Activated CD8-positive, alpha-beta memory T cell treated with anti-CD3 and anti-CD28 coated beads for 4 hours (primary cell): ENCODE measurements at places on chromosomes 4 and X.

GRCh38 chr4:165844161-165844560 lies 28.9 kb upstream of the TLL1 start:
- DNase-seq: no peak

DNA sequence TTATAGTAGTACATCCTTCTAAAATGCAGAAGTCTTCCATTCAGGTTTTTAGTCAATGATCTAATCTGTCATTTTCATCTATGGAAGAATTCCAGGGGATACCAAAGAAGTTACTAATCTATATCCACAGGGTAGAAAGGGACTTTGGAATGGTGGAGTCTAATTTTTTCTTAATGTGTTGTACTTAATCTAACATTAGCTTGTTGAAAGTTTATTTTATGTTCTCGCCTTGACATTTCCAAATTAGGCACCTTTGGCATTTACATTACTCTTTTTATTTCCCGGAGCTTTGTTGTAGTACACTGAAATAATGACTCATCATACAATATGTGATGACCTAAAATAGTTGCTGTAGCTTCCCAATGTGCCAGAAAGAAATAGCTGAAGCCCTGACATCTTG lies 91.5 kb downstream of the HTR2C start:
- DNase-seq: no peak

DNA sequence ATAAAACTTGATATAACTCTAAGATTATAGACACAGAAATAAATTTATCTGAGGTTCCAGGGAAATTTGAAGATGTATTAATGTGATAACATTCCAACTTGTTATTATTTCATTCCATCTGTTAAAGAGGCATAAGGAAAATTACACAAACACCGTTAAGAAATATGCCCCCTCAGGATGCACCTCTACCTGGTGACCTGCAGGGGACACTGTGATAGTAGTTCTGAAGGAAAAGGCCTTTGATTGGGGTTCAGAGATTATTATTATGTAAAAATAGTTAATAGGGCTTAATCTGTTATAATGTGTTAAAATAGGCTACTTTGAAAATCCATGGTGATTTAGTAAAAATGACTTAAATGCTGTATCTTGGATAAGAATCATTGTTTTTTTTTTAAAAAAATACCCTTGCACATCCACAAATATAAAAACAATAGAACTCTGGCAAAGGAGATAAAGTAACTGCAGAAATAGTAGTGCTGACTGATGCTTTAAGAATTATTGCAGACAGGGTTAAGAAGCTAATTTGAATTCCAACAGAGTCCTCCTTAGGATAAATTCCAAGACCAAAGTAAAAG lies 6.1 kb upstream of the ABRAXAS1 start:
- no peak for DNase-seq

GRCh38 chrX:154417157-154417556 lies 5.8 kb downstream of the TAFAZZIN start:
- no peak for DNase-seq

GRCh38 chr4:107017443-107018343 lies 18.4 kb downstream of the DKK2 start:
- no peak for DNase-seq

DNA sequence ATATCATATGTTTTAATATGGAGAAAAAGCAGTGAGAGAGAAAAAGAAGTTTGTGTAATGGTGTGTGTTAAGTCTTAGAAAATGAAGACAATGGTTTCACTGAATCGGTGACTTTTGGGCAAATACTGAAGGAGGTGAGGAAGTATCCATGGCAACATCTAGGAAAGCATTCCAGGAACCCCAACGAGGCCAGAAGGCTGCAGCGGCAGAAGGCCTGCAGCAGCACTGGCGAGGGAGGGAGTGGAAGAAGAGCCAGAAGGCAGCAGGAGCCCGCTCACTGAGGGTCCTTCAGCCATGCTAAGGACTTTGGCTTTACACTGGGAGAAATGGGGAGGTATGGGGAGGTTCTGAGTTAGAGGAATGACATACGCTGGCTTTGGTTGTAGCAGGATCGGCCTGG lies 26.8 kb downstream of the COQ2 start:
- no peak for DNase-seq

- no peak for DNase-seq
These were observed 41.1 kb downstream of the GPM6B start for GRCh38 chrX:13775837-13776236.

DNA sequence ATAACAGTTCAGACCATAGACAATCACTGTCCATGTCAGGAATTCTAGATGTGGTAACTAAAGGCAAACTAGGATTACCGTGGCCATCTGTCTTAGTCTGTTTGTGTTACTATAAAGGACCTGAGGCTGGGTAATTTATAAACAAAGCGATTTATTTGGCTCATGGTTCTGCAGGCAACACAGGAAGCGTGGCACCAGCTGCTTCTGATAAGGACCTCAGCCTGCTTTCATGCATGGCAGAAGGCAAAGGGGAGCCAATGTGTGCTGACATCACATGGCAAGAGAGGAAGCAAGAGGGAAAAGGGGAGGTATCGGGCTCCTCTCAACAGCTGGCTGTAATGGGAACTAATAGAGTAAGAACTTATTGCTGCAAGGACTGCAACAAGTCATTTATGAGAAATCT lies 376.7 kb downstream of the GPM6A start:
- no peak for DNase-seq

DNA sequence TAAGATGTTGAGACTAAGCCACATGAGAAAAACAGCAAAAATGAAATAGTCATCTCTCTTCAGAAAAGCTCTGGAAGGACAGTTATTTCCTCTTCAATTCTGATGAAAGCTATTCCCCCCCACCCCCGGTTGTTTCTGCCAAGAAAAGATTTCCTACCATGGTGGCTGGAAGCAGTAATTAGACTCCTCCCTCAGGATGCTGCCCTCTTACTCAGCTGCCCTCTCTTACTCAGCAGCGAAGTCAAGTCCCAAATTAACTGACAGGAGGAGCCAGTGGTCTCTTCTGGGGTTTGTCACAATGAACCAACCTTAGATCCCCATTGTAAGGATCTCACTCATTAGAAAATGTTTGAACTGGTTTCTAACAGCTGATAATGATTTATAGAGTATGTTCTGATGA lies 38.0 kb downstream of the GPM6B start:
- DNase-seq: no peak

- DNase-seq: no peak
These were observed 99.7 kb downstream of the FIP1L1 start for GRCh38 chr4:53477038-53477565.

GRCh38 chr4:177339477-177340374 lies 30.1 kb downstream of the NEIL3 start:
- no peak for DNase-seq

GRCh38 chrX:24294619-24295018 lies 19.2 kb downstream of the SUPT20HL2 start:
- DNase-seq: no peak

- no peak for DNase-seq
These were observed 49.9 kb upstream of the SCRG1 start for GRCh38 chr4:173448608-173449379.

GRCh38 chrX:101057093-101057714 lies 5.3 kb upstream of the TRMT2B start:
- DNase-seq: no peak

- no peak for DNase-seq
These were observed 503.6 kb downstream of the NAP1L3 start for GRCh38 chrX:93169771-93170170.

DNA sequence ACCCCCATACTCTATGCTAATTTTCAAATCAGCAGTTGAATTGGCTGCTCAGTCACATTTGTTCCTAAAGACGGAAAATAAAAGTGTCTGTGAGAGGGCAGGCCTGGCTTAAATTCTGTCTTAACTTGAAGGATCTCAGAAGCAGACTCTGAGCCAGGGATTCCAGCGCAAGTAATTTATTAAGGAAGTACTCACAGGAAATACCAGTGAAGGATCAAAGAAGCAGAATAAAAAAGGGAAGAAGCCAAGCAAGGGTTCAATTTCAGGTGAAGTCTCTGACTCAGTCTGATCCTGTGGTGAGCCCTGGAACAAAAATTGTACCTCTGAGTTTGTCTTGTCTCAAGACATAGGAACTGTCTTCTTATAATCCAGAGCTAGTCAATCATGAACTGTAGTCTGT lies 52.2 kb downstream of the IL1RAPL1 start:
- DNase-seq: no peak

GRCh38 chr4:160129439-160129838 lies 1026.6 kb downstream of the RAPGEF2 start:
- no peak for DNase-seq

GRCh38 chr4:132593717-132594400 lies 555.2 kb upstream of the PCDH10 start:
- no peak for DNase-seq

DNA sequence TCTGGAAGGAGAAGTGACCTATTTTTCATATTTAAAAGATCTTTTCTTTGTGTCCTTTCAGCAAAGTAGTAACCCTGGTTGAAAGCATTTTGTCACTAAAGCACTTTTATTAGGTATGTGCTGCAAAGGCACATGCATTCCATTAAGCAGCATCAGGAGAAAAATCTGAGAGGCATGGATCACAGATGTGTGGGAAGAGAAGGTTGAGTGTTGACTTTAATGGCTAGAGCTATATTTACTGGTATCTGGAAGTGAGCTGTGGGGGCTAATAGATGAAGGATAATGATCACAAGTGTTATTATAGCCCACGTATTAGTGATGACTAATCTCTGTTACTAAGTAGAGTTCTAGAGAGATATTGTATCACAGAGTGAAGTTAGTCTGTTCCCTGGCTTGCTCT lies 1520.7 kb downstream of the ARAP2 start:
- DNase-seq: no peak

- no peak for DNase-seq
These were observed 65.7 kb downstream of the CASK start for GRCh38 chrX:41857670-41858069.

DNA sequence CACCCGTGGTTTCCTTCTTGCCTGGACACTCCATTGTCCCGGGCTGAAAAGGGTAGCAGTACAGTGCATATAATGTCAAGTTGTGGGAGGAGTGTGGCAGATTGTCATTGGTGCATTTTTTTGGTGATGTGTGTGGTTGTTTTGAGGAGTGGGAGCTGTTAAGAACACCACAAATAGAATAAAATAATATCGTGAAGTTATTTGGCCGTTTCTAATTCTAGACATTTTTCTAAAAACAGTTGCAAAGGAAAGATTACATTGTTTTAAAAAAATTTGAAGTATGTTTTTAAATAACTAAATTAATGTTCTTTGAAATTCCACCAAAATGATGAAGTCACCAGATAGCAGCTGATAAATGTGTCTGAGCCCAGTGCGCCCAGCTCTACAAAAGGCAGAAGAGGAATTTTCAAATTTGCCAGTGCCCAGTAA lies 1.3 kb downstream of the PKD2 start:
- no peak for DNase-seq
